Large intestine (tissue), 12 donors: ENCODE measurements at places on chromosomes 12 and 14. TPM values are rescaled to one million over a fixed set of nuclear protein-coding genes. Genes with fewer than 3 reads are reported as not detected.

GRCh38 chr12:49345825-49346658 lies 646 bp upstream of the DNAJC22 start:
- peak; percentile 26 for DNase-seq

The SERPINA6 gene
- polyA plus RNA-seq, result 0.45 TPM

DNA sequence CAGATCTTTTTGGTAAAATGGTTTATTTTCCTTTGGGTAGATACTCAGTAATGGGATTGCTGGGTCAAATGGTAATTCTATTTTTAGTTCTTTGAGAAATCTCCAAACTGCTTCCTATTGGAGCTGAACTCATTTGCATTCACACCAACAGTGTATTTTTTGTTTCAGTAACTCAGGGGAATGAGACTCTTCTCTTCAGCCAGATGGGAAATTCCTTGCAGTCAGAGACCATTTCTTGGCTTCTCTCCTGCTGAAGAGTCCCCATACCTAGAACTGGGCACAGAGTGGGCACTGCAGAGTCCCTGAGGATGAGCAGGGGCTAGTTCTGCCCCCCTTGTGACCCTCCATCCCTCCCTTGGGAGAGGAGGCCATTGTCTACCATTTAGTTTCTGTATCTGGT lies 10.8 kb downstream of the SDSL start:
- no peak for DNase-seq

DNA sequence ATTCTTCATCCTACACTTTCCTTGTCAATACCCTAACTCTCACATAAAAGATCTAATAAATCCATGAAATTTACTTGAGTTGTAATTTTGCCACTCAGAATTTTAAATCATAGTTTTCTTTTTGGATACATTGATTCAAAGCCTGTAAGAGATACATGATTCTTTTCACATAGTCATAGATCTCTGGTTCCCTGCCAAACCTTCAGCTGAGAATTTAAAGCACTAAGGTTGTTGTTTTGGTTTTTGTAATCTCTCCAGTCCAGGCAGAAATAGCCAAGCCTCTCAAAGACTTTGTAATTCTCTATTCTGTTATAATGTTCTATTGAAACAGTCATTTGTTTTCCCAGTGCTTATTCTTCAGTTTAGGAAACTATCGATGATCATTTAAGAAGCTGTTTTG lies 273.9 kb downstream of the TRHDE start:
- DNase-seq, result no peak

The LPAR5 gene
- 21.4 TPM for polyA plus RNA-seq

- no peak for DNase-seq
Measured at GRCh38 chr14:54922598-54922997, 20.0 kb upstream of the GCH1 start.

DNA sequence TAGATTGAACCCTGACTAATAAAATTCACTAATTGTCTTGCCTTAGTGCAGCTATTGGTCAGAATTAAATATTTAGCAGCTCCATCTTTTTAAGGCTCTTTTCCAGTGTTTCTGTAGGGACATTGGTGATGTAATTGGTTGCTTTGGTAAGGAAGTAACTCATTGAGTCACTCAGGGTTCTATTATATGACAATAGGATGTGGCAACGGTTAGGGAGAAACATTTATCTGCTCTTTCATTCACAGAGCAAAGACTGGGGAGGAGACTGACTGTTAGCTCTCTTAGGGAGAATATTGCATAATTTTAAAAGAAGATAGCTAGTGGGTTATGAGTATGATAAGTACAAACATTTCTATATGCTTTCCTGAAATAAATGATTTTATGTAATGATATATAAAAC lies 616.5 kb downstream of the TRHDE start:
- no peak for DNase-seq

The RNASE4 gene
- polyA plus RNA-seq, result 37.1 TPM
